SW 1271 (cell line): ENCODE measurements at places on chromosomes 4 and X.

- DNase-seq = peak; percentile 38
Observed at GRCh38 chrX:46551494-46552128, 6.4 kb upstream of the ZNF674 start.

- no peak for DNase-seq
Observed at GRCh38 chr4:128782076-128782715, 27.3 kb upstream of the JADE1 start.

GRCh38 chr4:158067646-158068045 is 105.2 kb downstream of the GASK1B start:
- no peak for DNase-seq

DNA sequence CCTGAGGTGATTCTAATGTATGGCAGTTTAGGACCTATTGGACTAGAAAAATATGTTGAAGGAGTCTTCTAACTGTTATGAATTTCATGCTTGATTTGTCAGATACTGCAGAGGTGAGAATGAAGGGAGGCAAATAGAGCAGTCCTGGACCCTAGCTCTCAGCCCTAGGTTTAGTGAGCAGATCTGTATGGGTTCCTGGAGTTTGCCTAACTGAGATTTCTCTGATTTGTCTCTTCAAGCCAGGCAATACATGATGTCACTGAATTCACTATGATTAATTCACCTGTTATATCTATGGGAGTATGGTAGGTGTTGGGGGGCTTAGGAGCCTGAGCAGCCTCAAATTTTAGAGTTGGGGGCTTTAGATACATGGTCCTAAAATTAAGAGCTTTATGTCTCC is 2.6 kb downstream of the MND1 start:
- DNase-seq = no peak

GRCh38 chr4:55409468-55410171 is 13.9 kb downstream of the TMEM165 start:
- DNase-seq = no peak

- DNase-seq = no peak
Observed at GRCh38 chr4:80365928-80366327, 30.4 kb downstream of the CFAP299 start.

- DNase-seq = no peak
Observed at GRCh38 chr4:100649417-100649816, 131.6 kb upstream of the EMCN start.

DNA sequence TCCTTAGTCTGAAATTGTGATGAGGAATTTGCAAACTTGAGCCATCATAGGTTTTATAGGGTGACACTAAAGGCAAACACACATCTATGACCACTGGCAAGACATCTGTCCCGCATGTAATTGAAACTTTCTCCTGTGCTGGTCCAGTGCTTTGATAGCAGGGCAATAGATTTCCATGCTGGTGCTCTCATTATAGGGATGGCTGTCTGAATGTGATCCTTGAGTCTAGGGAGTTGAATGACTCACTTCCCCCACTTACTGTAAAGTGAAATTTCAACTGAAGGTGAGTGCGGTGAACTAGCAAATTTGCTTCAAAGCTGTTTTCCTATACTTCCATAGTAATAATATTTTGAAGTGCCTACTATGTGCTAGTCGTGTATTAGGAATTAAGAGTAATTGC is 1630.0 kb downstream of the STIM2 start:
- no peak for DNase-seq

DNA sequence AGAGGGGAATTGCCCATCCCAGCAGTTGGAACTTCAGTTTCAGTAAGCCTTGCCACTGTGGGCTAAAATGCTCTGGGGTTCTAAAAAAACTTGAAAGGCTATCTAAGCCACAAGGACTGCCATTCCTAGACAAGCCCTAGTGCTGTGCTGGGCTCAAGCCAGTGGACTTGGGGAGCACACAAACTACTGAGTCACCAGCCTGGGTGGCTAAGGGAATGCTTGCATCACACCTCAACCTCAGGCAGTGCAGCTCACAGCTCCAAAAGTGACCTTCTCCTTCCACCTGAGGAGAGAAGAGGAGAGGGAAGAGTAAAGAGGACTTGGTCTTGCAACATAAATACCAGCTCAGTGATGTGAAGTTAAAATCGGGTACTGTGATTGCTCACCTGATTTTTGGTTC is 116.7 kb upstream of the GLRA2 start:
- DNase-seq = no peak

DNA sequence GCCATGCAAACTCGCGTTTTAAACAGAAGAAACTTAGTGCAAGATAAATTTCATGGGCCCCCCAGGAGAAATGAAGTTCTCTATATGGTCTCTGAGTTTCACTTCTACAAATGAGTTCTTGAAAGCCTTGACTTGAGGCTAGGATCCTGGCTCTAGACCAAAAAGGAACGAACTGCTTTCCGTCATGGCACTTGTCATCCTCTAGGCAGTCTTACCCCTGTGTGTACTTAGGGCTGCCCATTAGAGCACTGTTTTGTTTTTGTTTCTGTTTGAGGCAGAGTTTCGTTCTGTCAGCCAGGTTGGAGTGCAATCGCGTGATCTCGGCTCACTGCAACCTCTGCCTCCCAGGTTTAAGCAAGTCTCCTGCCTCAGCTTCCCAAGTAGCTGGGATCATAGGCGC is 29.0 kb downstream of the RNF4 start:
- DNase-seq = no peak

- DNase-seq = peak; percentile 22
Observed at GRCh38 chr4:10093801-10094552, 22.6 kb downstream of the WDR1 start.

- no peak for DNase-seq
Observed at GRCh38 chr4:25062098-25062497, 31.4 kb upstream of the LGI2 start.

GRCh38 chrX:95427389-95427788 is 1257.3 kb upstream of the DIAPH2 start:
- DNase-seq = no peak

DNA sequence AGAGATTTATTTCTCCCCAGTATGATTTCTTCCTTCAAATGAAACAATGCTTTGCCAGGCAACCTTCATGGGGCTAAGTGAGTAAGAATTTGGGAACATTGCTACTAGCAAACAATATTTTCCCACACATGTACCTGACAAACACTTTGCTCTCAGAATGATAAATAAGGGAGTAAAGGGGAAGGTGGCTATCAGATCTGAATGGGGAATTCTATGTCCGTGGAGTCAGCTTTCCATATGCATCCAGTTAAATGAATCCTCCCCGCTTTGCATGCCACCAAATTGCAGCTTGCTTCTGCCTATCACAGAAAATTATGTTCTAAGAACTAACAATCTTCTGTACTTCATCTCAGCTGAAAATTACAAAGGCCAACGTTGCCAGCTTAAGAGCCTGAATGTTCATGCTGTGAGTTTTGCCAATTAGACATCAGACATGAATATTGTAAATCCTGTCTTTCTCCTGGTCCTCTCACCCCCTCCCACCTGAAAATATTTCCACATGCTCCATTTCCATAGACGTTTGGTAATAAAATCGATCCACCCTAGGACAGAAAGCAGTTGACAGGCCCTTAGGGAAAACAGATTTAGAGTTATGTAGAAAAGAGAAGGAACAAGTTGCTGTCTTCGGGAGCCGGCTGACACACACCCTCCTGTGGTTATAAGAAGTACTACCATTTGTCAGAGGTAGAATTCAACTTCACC is 6.3 kb downstream of the MEPE start:
- DNase-seq = no peak

DNA sequence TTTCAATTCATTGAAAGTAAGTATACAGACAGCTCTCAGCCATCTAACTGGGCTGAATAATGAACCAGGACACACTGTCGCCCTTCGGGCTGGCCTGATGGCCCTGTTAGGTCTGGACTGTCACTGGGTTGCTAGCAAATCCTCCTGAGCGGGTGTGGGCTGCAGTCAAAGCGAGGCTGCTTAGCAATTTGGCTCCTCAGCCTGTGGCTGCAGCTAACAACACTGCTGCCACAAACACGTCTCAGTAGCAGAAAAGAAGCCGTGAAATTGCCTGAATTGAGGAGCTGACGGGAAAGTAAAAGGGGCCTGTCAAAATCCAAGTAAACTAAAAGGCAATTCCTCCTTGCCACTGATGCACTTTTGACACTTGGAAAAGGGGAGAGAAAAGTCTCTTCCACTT is 72.8 kb downstream of the SMIM20 start:
- no peak for DNase-seq

- DNase-seq = no peak
Observed at GRCh38 chr4:60805500-60806313, 394.4 kb upstream of the ADGRL3 start.

DNA sequence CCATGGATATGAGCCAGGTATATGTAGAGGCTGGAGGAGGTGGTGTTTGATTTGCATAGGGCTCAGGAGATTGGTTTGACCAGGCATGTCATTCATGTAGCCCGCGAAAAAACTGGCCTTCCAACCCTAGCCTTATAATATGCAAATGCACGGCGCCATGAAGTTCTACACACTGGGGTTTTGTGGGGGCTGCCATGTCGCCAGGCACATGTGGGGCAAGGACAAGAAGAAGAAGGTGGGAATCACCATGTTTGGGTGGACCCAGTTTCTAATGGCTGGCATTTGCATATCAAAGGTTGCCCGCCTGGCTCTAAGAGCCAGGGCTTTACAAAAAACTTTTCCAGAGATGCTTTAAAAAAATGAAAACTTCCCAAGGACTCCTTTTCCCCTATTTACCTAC is 1251.0 kb downstream of the PCDH18 start:
- no peak for DNase-seq

GRCh38 chrX:144531877-144532276 is 648.0 kb downstream of the UBE2NL start:
- DNase-seq = no peak

GRCh38 chr4:77194989-77195388 is 38.0 kb downstream of the CCNG2 start:
- DNase-seq = no peak

- no peak for DNase-seq
Observed at GRCh38 chr4:122044501-122044900, 92.6 kb upstream of the TRPC3 start.

- no peak for DNase-seq
Observed at GRCh38 chr4:78059524-78059889, 2.4 kb downstream of the FRAS1 start.

DNA sequence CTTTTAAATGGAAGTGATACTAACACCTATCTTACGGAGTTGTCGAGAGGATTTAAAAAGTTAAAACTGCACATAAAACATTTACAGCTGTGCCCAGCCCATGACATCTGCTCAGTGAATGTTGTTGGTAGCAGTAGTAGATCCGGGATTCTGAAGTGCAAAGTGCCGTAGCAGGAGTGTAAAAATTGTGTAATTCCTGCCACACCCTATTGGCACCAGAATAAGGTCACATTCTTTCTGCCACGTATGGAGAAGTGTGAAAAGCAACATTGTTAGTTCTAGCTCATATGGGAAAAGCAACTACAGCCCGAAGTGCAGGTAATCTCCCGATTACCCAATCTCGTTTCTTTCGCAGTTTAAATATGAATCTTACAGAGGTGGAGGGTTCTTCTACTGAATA is 31.2 kb downstream of the PRIMPOL start:
- no peak for DNase-seq

DNA sequence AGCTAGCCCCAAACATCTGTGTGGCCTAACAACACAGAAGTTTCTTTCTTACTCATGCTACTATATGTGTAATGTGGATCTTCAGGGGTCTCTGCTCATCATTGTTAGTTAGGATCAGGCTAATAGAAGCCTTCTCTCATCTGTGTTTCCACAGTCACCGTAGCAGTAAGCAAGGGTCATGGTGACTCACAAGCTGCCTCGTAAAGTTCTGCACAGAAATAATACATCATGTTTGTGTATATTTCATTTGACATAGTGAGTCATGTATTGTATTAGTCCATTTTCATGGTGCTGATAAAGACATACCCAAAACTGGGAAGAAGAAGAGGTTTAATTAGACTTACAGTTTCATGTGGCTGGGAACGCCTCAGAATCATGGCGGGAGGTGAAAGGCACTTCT is 38.7 kb downstream of the SLC4A4 start:
- DNase-seq = no peak

DNA sequence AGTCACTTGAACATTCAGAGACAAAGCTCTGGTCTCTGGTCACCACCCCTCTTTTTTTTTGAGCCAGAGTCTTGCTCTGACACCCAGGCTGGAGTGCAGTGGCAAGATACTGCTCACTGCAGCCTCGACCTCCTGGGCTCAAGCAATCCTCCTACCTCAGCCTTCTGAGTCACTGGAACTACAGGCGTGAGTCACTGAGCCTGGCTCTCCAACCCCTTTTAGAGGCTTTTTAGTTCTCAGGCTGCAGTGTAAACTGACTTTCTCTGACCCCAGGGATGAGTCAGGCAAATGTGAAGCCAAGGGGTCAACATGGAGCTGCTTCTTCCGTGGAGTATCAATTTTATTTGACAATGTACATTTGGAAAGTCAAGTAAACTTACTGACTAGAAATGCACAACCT is 229.2 kb downstream of the PTTG2 start:
- DNase-seq = peak; percentile 53

DNA sequence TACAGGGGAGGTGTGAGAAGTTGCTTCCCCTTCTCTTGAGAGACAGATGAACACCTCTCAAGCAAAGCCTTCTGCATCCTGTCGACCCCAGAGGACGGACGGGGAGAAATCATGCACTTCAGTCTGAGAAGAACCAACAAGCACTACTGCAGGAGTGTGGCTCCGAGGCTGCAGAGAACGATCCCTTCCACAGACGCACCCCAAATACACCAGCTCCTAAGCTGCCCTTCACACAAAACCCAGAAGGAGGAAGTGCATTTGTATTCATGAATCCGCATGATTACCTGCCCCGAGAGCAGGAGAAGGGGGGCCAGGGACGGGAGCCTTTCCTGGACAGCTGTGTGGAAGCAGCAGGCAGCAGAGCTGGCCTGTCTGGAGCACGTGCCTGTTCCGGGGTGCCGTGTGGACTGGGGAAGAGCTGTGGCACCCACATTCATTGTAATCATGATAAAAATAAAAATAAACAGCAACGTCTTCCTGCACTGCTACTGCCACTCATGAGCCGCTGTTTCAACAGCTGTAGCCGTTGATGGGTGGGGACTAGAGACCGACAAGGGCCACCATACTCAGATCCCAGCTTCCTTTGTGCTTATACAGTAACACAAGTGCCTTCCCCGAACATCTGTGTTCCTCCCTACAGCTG is 42.9 kb downstream of the ACSL1 start:
- DNase-seq = no peak

GRCh38 chr4:105548483-105548882 is 3.9 kb upstream of the ARHGEF38 start:
- no peak for DNase-seq

GRCh38 chrX:81586096-81586495 is 384.2 kb downstream of the SH3BGRL start:
- no peak for DNase-seq

GRCh38 chr4:6495736-6496135 is 23.3 kb upstream of the PPP2R2C start:
- no peak for DNase-seq

DNA sequence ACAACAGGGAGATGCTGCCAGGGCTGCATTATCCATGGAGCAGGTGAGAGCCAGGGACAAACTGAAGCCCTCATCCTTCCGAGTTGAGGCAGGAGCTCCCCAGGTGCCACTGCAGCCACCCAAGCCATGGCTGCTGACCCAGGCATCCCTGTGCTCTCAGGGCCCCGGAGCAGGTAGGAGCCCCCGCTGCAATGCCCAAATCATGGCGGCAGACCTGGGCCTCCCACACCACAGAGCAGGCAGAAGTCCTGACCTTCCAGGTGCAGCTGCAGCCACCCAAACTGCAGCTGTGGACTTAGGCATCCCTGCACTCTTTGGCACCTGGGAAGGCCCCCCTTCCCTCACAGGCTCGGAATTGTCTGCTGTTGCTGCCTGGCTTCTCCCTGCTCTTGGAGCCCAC is 443.6 kb downstream of the ARAP2 start:
- no peak for DNase-seq

- DNase-seq = no peak
Observed at GRCh38 chrX:112851806-112852205, 11.2 kb upstream of the AMOT start.
